Renal cortex interstitium (tissue), 15 donors: ENCODE measurements at places on chromosomes 6 and 20. TPM values are rescaled to one million over a fixed set of nuclear protein-coding genes. Genes with fewer than 3 reads are reported as not detected.

Gene CRISP3
- 0.17 TPM for polyA plus RNA-seq

Gene DNAAF9
- polyA plus RNA-seq, result 29.8 TPM

Gene CAGE1
- polyA plus RNA-seq, result not detected

Gene HCRTR2
- 0.35 TPM for polyA plus RNA-seq

Gene CRIP3
- polyA plus RNA-seq, result 3.7 TPM

Gene SYCP2
- polyA plus RNA-seq, result 8.0 TPM

Gene SEC23B
- polyA plus RNA-seq, result 61.8 TPM

Gene GATA5
- 10.8 TPM for polyA plus RNA-seq

Gene COL21A1
- polyA plus RNA-seq, result 103 TPM

DNA sequence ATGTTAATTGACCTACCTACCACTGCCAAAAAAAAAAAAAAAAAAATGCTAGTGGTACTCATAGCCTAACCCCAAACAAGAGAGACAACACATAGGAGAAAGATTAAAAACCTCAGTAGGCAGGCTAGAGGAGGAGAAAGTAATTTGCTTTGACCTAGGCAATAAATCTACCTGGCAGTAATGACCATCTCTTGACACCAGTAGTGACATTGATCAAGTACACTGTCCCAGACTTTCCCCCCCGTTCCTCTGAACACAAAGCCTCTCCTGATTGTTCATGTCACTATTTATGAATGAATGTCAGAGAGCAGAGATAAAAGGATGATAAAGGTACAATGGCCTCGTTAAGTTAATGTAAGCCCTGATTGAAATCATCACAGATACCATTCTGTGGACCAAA lies 746.8 kb downstream of the CBLN4 start:
- DNase-seq, result peak; percentile 20

GRCh38 chr6:64848467-64848866 lies 858.6 kb downstream of the EYS start:
- no peak for DNase-seq

DNA sequence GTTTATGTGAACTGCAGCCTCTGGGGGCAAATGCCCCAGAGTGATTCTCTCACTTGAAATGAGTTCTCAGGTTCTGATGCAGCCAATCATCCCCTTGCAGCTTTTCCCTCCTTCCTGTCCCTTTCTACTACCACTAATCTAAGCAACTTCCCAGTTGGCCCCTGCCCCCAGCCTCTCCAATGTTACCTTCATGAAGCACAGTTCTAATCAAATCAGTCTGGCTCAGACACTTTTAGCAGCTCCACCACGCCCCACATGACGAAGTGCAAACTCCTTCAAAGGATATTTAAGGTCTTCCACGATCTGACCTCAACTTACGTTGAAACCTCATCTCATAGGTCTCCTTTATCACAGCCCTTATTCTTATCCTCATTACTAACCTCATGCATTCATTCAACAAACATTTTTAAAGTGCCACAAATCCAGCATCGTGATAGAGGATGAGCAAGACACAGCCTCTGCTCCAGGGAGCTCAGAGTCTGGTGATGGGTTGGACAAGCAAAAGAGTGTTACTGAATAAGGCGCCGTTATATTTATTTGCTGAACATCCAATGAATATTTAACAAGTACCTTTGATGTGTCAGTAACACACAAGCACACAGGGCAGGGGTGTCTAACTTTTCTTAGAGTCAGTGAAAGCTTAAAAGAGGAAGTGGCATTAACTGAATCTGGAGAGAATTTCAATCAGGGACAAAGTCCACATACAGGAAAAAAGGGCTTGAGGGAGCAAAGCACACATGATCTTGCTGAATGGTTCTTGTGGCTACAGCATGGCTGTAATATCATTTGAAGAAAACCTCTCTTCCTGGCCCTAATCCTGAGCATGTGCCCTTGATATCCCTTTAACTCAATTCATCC lies 20.4 kb upstream of the DTNBP1 start:
- DNase-seq, result no peak

GRCh38 chr6:109052852-109053251 lies 41.8 kb downstream of the SESN1 start:
- DNase-seq, result no peak

- no peak for DNase-seq
Observed at GRCh38 chr6:72913797-72914196, 291.9 kb downstream of the KCNQ5 start.

- no peak for DNase-seq
Observed at GRCh38 chr6:149246691-149247384, 70.7 kb upstream of the TAB2 start.

DNA sequence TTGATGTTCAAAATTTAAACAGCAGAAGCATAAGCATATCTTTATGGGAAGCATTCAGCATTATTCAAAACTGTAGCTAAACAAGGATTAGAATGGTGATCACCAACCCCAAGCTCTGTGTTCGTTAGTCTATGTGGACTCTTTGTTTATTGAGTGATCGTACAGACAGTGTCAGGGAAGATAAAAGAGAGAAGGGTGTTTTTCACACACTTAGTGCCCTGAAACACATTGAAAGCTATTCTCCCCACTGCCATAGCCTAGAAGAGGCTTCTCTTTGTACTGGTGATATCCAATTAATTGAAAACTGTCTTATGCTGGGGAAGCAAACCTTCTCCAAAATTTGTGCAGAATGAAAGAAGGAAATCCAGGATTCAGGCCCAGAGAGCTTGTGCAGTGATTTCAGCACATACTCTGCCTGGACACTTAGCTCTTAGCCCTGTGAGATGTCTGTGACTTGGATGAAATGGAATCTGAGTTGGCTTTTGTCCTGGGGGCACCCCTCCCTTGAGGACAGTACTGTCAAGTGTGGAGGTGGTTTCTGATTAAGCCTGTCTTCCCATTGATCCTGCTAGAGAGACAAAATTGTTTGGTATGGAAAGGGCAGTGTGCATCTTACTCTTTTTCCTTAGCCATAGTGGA lies 125.7 kb upstream of the MTHFD1L start:
- no peak for DNase-seq

DNA sequence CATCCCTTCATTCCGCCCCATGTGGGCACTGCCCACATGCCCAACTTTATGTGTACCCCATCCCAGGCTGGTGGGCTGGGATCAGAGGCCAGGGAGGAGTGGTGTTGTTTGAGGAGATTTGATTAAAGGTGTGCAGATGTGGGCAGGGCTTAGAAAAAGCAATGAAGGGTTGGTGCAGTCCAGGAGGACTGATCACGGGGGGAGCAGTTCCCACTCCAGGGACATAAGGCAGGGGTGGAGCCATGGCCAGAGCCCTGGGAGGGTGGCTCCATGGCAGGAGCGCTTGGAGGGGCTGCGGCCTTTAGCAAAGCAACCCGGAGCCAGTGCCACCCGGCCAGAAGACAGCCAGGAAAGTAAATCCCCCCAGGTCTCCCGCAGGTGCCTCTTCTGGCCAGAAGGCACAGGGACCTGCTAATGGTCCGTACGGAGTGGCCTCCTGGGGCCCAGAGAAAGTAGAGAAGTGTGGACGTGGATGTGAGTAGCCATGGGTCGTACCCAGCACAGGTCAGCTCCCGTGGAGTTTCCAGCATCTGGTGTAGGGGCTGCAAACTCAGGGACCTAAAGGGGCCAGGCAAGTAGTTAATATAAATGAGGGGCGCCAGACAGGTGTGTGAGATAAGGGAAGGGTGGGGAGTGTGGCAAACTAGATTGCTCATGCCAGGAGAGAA lies 62.1 kb upstream of the APCDD1L start:
- DNase-seq, result no peak

GRCh38 chr6:26594730-26595632 lies 1.8 kb upstream of the ABT1 start:
- DNase-seq, result no peak

- no peak for DNase-seq
Observed at GRCh38 chr20:50536333-50536732, 26.1 kb downstream of the PTPN1 start.

GRCh38 chr6:57222743-57223077 lies 603 bp upstream of the RAB23 start:
- no peak for DNase-seq

- no peak for DNase-seq
Observed at GRCh38 chr6:52393780-52394179, 26.4 kb upstream of the EFHC1 start.

GRCh38 chr6:168043193-168043847 lies 35.7 kb downstream of the FRMD1 start:
- no peak for DNase-seq

DNA sequence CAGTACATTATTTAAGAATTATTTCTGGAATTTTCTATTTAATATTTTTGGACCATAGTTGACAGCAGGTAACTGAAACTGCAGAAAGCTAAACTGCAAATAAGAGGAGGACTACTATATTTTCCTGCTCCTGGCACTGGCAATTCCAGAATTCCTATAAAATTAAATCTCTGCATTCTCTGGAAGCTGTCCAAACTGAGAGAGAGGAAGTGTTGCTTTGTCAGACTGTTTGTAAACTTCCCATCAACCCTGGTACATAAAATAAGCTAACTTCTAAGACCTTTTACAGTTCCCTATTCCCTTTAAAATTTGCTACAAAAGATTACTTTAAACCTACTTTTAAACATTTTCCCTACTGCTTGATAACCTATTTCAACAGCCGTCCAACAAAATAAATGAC lies 196.1 kb upstream of the RUNX2 start:
- no peak for DNase-seq

GRCh38 chr6:72861059-72861458 lies 239.2 kb downstream of the KCNQ5 start:
- no peak for DNase-seq

DNA sequence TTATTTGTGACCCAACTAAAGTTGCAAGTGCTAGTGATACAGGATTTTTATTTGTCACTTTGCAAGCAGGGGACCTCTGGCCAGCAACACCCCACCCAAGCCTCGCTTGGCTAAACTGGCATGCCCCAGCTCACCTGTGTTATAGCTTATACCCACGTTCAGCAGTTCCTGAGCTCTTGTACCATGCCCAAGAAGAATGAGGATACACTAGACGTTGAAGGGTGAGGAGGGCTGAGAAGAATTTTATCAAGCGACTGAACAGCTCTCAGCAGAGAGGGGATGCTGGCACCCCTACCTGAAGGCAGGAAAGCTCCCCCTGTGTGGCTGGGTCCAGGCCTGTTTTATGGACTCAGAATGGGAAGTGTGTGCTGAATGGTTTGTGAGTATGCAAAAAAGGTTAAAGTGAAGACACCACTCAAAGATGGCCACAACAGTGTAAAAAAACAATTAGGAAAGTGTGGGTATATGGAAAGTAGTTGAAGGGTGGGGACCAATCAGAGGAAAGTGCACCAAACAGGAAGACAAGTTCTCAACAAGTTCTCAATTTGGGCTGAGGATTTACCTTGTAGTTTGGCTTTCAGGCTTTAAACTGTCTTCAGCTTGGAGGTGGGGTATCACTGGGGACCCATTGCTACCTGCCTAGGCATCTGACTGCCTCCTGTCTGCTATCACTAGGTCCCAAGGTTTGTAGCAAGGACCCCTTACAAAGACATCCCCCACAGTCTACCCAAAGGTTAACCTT lies 15.0 kb downstream of the BTN2A1 start:
- DNase-seq, result no peak

DNA sequence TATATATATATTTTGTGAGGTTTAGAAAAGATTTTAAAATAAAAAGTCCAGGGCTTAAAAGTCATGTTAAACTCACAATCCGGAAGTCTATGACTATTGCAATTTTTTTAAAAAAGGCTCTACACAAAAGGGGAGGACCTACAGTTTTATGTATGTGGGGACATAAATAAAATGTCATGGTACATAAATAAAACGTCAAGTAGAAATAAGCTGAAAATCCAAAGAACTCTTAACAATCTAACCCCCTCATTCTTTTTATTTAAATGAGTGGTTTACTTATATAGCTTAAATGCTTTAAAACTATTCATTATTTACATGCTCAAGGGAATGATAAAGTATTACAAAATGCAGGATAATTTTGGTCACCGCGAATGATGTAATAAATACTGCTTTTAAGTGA lies 36.2 kb downstream of the STX7 start:
- DNase-seq, result no peak

DNA sequence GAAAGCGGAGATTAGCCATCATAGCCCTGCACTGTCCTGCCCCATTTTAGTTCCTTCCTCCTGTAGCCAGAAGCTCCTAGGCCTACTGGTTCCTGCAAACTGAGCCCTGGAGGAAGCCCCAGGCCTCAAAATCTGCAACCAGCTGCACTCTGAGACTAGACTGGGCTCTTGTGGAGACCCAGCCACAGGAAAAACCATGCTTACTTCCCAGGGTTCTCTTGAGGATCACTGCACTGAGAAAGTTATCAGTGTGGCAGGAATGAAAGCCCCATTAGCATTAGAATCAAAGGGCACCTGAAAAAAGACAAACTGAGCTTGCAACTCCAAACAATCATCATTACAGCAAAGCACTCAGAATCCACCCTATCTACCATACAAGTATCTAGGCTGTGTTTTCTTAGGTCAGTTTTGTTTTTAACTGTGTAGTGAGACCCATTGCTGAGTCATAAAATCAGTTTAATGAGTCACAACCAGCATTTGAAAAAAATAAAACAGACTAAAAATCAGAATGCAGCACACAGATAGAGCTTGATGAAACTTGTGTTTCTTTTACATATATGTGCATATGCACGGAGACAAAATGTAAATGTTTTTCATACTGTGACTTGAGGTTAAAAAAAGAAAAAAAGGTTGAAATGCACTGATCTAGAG lies 91.0 kb downstream of the UNC5CL start:
- no peak for DNase-seq

DNA sequence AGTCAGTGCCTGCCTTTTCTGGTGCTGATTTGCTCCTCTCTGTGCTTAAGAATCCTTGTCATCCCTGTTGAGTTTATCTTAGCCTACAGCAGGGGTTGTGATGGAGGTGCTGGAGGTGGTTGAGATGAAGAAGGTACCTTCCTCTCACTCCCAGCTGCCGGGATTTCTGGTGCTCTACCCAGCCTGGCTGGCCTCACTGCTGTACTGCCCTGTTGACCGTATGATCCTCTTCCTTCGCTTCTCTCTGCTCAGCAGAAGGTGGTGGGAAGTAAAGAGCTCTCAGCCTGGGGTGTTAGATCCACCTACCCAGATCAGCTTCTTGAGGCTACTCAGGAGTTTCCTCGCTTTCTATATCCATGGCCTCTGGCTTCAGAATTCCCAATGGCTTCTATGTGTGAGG lies 101.0 kb upstream of the NXT1 start:
- no peak for DNase-seq

- DNase-seq, result no peak
Observed at GRCh38 chr20:18007534-18008292, 38.9 kb downstream of the MGME1 start.

GRCh38 chr6:31139599-31139998 lies 733 bp upstream of the PSORS1C2 start:
- DNase-seq, result no peak

GRCh38 chr20:32152421-32153155 lies 43.1 kb downstream of the TM9SF4 start:
- DNase-seq, result no peak

DNA sequence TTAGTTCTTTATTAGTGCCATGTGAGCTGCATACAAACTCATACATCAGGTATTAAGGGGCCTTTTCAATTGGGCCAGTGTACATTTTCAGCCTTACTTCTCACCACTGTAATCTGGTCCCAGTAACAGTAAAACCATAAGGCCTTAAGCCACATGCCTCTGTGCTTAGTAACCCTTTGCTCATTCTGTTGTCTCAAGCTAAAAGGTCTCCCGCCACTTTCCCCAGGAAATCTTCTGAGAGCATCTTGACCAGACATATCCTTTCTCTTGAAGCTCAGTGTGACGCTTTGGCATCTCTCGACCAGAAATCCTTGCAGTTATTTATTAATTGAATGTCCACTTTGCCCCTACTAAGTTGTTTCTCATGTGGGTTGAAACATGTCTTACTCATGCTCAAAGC lies 68.0 kb downstream of the CYP39A1 start:
- no peak for DNase-seq
